ENCODE measurements at places on chromosomes 3 and 15. TPM values are rescaled to one million over a fixed set of nuclear protein-coding genes. Genes with fewer than 3 reads are reported as not detected.

DNA sequence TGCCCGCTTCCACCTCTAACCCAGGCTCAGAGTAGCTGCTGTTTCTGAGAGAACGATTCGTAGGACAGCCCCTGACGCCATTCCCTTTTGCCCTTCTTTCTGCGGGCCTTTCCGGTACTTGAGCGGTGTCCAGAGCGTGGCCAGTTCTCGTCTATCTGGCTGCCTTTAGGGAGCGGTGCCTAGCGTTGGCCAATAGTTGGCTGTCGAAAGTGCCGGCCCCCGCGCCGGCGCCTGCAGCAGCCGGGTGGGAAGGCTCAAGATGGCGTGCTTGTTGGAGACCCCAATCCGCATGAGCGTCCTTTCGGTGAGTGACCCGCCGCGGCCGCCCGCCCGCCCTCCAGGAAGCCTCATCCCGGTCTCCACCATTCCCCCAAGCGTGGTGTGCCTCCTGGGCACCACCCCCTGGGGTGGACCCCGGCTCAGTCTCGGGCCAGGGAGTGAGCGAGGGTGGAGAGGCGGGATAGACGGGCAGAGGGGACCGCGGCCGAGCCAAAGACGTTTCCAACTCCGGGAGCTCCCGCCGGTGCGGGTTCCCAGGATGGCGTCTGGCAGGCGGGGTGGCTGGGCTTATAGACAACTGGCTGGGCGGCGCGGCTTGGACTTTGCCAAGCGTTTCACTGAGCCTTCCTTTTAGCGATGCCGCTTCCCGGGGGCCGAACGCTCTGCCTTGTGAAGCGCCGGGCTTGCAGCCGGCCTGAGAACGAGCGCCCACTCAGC lies at the start of gene ARMC8:
Gene ARMC8 (plus strand): TSS at position 6 of the 717 bp plus-strand sequence. CDS start 254 bp downstream, at position 260.
- DNase-seq = peak; percentile 75
- H3K4me3 ChIP-seq = peak within 1 kb of the TSS; percentile 91
- H3K27me3 ChIP-seq = no peaks in the 10 kb centered on the region
- peak within 1 kb of the TSS; percentile 99 for H3K27ac ChIP-seq
- peaks cover 38% of the 10 kb centered on the region for H3K4me1 ChIP-seq
- no peaks in the 10 kb centered on the region for H3K36me3 ChIP-seq

DNA sequence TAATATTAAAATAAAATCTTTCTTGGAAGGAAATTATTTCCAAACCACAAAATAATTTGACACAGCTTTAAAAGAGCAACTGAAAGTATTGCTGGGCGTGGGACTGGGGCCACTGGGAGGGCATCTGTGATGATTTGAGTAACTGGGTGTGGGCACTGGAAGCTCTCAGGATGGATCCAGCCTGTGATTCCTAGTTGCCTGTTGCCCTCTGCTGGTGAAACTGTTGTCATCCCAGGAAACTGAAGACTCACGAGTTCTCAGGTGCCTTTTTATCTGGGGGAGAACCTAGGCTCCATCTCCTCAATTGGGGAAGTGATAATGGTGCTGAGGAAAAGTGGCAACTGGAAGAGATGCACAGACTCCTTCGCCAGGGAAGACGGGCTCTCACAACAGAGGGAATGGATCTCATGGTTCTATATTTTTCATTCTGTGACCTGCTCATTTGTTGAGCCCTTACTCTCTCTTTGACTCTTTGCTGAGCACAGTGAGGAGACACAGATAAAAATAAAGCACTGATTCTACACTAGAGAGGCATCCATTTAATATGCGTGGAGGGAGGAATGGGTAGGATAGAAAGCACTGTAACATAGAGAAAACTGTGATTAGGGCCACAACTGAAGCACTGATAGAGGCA lies 61.6 kb downstream of the TPRG1 start:
- no peak overlapping the region for H3K27ac ChIP-seq
- DNase-seq = peak; percentile 3
- H3K27me3 ChIP-seq = no peaks in the 10 kb centered on the region
- no peaks in the 10 kb centered on the region for H3K36me3 ChIP-seq
- H3K4me3 ChIP-seq = no peak overlapping the region

Gene TMEM40
- total RNA-seq = 1.2 TPM

DNA sequence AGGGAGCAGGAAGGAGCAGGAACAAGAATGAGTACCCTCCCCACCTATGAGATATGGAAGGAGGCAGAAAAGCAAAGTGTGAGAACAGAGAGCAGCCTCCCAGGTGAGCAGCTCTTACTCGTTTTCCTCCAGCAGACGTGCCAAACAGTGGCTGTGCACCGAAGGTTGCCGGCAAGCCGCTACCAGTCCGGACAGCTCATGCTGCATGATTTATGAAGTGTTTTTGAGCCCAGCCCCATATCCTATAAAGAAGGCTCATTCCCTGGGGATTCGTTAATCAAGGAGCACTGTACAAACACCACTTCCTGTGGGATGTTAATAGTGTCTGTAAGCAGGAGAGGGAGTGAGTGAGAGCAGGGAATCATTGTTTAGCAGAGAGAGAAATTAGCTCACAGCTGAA lies 118.3 kb upstream of the FOXB1 start:
- no peaks in the 10 kb centered on the region for H3K36me3 ChIP-seq
- H3K4me3 ChIP-seq = no peak overlapping the region

DNA sequence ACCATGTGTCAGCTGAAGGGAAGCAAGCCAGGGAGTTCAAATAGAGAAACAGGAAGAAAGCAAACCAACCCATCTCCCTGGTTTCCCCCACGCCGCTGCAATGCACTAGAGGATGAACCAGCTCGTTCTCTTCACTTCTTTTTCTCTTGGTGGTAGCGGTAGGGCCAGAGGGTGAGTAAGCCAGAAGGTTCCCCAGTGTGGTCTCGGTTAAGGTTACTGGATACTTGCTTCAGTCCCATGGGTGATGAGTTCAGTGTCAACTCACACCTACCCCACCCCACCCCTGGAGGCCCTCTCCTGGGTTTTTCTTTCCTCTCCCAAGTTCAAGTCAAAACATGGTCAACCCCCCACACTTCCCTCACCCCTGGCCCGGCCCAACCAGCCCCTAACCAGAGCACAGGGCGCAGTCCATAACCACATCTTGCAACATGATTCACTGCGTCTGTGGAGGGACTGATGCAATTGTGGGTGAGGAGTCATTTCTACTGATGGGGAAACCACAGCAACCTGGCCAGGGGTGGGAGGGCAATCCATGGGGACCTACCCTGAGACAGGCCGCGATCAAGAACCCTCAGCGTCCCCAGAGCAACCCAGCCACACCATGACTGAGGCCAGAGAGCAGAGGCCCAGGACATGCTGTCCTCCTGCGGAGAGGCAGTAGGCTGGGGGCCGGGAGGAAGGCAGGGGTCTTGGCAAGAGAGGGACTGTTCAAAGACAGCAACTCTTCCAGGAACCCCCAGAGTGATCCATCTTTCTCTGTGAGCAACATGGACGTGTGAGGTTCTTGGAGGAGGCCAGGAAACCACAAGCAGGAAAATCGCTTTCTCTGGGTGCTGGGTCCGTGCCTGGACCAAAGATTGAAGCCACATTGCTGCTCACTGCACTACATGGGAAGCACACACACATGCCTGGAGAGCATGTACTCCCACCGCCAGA lies 276.6 kb downstream of the UACA start:
- H3K36me3 ChIP-seq = no peaks in the 10 kb centered on the region
- no peak overlapping the region for H3K4me3 ChIP-seq
- DNase-seq = no peak
- H3K4me1 ChIP-seq = no peaks in the 10 kb centered on the region
- no peaks in the 10 kb centered on the region for H3K27me3 ChIP-seq

GRCh38 chr3:16589867-16590624 lies 15.2 kb downstream of the DAZL start:
- H3K36me3 ChIP-seq = no peaks in the 10 kb centered on the region
- H3K4me1 ChIP-seq = no peaks in the 10 kb centered on the region
- H3K27me3 ChIP-seq = no peaks in the 10 kb centered on the region

DNA sequence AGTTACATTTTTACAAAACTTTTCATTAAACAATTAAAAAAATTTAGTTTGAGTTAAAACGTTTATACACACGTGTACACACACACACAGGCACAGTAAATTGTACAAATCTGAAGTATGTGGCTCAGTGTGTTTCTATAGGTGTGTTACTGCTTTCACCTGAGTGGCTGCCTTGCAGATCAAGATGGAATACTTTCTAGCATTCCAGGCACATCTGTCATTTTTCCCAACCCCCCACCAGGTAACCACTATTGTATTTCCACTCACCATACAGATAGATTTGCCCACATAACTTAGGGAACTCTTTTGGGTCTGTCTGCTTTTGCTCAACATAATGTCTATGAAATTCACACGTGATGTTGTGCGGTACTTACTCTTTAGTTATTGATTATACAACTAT lies 141.1 kb downstream of the PTPRG start:
- H3K36me3 ChIP-seq = no peaks in the 10 kb centered on the region
- H3K27me3 ChIP-seq = no peaks in the 10 kb centered on the region
- no peak overlapping the region for H3K4me3 ChIP-seq
- no peak overlapping the region for H3K27ac ChIP-seq
- H3K4me1 ChIP-seq = peaks cover 11% of the 10 kb centered on the region

DNA sequence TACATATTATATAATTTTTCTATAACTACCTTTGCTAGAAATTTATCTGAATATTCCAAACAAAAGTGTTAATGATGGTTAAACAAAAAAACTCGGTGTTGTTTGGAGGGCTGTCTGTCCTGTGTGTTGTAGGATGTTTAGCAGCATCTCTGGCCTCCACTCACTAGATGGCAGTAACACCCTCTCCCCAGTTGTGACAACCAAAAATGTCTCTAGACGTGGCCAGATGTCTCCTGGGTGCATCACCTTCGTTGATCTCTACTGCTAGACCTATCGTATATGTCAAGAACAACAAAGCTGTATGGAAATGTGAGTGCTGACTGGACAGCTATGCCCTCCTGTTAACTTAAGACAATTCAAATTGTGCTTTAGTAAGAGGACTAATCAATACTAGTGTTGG lies 14.1 kb downstream of the ANKRD34C start:
- H3K4me1 ChIP-seq = no peaks in the 10 kb centered on the region
- no peak overlapping the region for H3K27ac ChIP-seq
- no peak overlapping the region for H3K4me3 ChIP-seq

Gene ZDHHC19
- total RNA-seq = not detected

GRCh38 chr15:26890451-26890850 lies 23.6 kb downstream of the GABRA5 start:
- H3K36me3 ChIP-seq = no peaks in the 10 kb centered on the region
- DNase-seq = no peak
- no peak overlapping the region for H3K27ac ChIP-seq

Gene TMCO5A
- not detected for total RNA-seq

Gene HEG1
- 27.1 TPM for total RNA-seq

Gene NPAP1
- total RNA-seq = not detected

Gene IP6K1
- 18.1 TPM for total RNA-seq

All from gastrocnemius medialis (tissue), 4 donors.